ENCODE measurements at places on chromosomes 4 and X. TPM values are rescaled to one million over a fixed set of nuclear protein-coding genes. Genes with fewer than 3 reads are reported as not detected.

The HGFAC gene
- polyA plus RNA-seq: not detected

The JCHAIN gene
- polyA plus RNA-seq: 1,651 TPM

The ENPEP gene
- not detected for polyA plus RNA-seq

The LRIT3 gene
- polyA plus RNA-seq: not detected

The CLDN22 gene
- polyA plus RNA-seq: not detected

The ZNF81 gene
- polyA plus RNA-seq: 2.8 TPM

The CTPS2 gene
- polyA plus RNA-seq: 4.5 TPM

Measured in IgD-negative memory B cell (primary cell).